ENCODE measurements at places on chromosomes 13 and 19.

- DNase-seq, result no peak
Observed at GRCh38 chr13:37485756-37486155, 112.8 kb downstream of the POSTN start.

DNA sequence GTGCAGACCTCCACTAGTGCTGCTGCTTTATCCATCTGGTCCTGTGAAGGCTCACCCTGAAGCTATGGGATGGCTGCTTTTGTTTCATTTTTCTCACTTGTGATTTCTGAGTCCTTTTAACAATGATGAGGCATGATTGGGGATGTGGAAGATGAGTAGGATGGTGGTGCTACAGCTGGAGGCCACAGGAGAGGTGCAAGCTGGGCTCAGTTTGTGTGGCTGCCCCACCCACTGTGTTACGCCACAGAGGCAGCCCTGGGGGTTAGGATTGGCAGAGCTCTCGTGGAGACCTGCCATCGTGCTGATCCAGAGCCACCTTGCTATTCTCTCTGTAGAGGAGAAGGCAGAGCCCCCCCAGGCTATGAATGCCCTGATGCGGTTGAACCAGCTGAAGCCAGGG, 19.6 kb upstream of the QTRT1 start:
- no peak for DNase-seq

DNA sequence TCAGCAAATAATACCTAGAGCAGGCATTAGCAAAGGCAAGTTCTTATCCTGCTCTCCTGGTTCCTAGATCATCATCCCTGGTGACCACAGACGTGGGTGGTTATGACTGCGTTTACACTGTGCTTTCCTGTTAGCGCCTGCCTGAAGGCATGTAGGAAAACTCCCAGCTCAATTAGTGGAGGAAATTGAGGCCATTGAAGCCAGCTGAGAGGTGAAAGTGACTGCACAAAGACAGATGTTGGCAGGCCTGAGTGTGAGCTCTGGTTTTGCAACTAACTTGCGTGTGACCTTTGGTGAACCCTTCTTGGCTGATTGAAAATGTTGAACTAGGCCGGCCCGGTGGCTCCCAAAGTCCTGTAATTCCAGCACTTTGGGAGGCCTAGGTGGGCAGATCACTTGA, 17.5 kb upstream of the NWD1 start:
- DNase-seq, result no peak

DNA sequence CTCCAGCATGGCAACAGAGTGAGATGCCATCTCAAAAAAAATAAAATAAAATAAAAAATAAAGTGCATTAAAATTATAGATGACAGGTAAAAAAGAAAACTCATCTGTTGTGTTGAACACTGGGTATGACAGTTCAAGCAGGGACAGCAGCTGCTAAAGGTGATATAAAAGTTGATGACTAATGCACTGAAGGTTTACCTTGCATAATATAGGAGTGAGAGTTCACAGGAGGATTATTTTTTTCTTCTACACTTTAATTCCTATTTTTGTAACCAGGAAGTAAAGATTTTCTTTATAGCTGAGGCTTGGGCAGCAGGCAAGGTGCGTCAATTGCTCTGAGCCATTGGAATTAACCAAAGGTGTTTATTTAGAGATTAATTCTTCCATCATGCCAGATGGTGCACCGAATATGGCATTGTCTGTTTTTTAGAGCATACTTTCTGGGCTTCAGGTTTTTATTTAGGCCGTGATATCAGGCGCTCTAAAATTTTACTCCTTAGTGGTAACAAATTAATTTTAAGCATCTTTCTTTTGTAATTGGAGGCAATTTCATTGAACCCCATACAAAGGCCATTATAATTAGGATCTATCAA, 337.0 kb upstream of the SLC10A2 start:
- no peak for DNase-seq

DNA sequence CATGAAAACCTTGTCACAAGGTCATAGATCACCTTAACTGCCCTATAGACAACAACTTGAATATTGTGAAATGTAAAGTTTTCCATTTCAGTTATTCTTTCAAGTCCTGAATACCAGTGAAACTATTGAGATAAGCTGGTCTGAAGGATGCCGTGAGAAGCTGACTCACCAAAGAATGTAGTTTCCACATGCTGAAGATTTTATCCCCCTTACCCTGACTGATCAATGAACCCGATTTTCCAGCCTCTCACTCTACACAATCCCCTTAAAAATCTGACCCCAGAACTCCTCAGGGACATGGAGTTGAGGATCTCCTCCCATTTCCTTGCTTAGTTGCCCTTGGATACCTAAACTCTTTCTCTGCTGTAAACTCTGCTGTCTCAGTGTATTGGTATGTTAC, 67.5 kb downstream of the POSTN start:
- no peak for DNase-seq
